ENCODE measurements at places on chromosomes 6 and 20.

DNA sequence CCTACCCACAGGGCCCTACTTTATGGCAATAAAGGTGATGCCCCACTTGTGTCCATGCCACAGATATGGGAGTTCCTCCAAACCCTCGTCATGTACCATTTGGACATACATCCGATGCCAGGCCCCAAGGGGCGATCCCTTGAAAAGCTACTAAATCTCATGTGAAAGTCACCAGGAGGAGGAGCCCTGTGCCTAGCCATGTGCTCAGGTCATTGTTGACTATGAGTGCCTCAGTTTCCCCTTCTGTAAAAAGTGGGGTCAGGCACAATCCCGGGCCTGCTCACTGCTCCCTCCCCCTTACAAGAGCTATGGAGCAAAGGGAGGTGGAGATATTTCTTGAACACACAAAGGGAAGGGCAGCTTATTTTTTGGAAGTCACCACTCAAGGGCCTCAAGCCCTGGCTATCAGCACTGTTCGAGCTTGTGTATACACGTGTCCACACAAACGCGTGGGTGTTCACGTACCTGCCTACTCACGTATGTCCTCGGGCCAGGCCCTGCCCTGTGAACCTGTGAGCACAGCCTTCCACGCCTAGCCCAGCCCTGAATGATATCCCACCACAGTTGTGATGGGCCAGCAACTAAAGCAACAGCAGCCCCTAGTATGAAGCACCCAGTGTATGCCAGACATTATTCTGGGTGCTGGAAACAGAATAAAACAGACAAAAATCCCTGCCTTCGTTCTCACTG, 1.9 kb downstream of the ACTL10 start:
- DNase-seq = no peak

DNA sequence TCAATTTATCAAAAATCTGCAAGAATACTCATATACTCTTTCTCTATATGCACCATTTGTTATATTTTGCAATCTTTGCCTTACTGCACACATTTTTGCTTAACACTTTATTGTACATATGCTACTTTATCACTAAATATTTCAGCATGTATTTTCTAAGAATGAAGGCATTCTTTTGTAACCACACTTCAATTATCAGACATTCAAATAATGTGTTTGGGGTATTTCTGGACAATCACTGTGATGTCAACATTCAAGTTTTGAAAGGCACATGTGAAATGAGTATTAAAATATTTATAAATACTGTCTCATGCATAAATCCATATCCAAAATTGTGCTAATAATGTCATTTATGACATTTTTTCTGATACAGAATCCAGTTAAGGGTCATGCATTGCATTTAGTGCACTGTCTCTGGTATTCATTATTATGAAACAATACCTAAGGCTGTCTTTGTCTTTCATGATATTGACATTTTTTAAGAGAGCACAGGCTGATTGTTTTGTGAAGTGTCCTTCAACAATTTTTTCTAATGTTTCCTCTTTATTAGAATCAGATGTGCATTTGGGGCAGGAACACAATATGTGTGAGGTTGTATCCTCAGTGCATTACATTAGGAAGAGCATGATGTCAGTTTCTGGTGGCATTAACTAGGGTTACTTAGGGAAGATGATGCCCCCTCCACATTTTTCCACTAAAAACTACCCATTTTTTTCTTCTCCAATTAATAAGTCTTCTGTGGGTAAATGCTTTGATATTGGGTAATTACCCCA, 105.7 kb downstream of the MTFR2 start:
- no peak for DNase-seq

- no peak for DNase-seq
These were observed 217.3 kb upstream of the FKBP1C start for GRCh38 chr6:62993951-62994350.

DNA sequence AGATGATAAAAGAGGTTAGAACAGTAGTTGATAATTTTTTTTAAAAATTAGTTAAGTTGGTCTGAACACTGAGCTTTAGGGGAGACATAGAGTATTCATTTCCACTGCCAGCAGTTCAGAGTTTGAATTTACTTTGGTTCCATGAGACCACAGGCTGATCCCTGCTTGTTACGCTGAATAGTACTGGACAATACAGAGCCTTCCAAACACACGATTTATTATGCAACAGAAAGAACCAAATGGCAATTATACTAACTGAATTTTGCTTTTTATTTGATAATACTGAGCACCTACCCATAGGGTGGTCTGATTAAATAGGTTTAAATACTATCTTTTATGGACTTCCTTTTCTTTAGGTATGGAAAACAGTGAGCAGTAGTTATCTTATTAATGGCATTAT, 111.4 kb downstream of the POPDC3 start:
- no peak for DNase-seq

DNA sequence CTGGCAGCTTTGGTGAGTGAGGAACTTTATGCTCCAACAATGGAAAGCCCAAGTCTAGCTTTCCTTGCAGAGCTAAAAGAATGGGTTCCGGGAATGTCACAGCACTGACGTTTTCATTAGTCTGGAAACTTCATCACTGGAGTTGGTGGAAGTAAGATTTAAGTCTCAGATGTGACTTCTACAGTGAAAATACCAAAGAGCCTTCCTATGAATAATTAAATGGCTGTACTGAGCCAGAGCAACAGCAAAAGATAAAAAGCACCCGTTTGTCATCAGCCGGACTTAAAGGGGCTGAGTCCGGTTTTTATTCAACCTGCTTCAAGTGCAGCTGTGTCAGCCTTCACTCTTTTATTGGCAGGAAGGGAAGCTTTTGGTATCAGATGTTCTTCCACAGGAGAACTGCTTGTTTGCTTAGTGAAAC, 46.5 kb upstream of the SHLD1 start:
- peak; percentile 20 for DNase-seq

DNA sequence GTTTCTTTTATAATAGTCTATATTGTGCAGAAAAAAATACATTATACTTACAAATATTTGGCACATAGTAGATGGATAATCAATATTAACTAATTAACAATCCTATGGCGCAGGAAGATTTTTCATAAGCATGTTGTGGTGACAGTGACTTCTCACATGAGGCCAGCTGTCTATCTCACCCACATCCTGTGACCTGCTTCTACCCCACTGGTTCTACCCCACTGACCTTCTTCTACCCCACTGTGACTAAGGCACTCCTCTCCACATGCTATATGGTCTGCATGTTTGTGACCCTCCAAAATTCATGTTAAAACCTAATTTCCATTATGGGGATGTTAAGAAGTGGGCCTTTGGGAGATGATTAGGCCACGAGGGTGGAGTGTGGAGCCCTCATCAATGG, 394.8 kb upstream of the AGPAT4 start:
- DNase-seq = no peak

- no peak for DNase-seq
These were observed 35.9 kb upstream of the EYA4 start for GRCh38 chr6:133205304-133205703.

GRCh38 chr6:90098001-90098531, 198.6 kb downstream of the BACH2 start:
- DNase-seq = no peak

- no peak for DNase-seq
These were observed 265.8 kb upstream of the PLCB4 start for GRCh38 chr20:8803065-8803464.

DNA sequence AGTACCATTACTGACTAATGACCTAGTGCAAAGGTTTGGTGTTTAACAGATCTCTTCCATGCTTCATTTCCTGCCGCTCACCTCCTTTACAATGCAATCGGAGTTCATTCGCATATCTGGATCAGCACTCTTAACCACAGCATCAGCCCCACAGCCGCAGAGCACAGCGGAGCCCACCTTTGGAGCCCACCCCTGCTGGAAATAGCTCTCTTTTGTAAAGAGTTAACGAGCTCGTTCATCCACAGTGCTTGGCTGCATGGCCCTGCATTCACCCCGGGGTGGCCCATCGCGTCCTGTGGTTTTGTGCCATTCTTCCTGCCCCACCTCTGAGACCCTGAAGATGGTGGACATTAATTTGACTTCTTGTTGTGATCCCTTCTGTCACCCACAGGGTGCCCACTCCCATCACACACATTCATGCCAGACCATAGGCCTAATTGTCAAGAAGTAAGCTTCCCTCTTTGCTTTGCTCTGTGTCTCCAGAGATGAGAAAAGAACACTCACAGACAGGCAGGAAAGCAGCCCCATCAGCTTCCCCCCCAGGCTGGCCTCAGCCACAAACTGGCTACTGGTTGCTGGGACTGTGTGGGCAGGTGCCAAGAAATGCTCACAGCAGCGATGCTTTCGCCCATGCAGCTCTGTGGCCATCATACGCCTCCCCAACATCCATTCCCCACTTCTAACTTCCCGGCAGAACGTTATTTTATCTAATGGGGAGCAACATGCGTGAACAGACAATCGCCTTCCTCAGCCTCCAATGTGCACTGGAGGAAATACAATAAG, 167.0 kb downstream of the LRFN2 start:
- DNase-seq = no peak

GRCh38 chr20:13995841-13996240, 525 bp downstream of the MACROD2 start:
- DNase-seq = peak; percentile 78

- no peak for DNase-seq
These were observed 203.1 kb downstream of the TSHZ2 start for GRCh38 chr20:53175135-53175780.

GRCh38 chr6:6474170-6474920, 114.2 kb upstream of the LY86 start:
- peak; percentile 96 for DNase-seq

DNA sequence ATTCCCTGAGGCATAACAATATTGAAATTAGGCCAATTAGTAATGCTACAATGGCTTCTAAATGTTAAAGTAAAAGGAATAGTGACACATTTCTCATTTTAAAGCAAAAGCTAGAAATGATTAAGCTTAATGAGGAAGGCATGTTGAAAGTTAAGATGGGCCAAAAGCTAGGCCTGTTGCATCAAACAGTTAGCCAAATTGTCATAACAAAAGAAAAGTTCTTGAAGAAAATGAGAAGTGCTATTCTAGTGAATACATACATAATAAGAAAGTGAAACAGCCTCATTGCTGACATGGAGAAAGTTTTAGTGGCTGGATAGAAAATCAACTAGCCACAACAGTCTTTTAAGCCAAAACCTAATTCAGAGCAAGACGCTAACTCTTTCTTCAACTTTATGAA, 12.9 kb downstream of the OR2A4 start:
- DNase-seq = no peak

GRCh38 chr20:22940350-22940749, 94.8 kb upstream of the SSTR4 start:
- DNase-seq = no peak

DNA sequence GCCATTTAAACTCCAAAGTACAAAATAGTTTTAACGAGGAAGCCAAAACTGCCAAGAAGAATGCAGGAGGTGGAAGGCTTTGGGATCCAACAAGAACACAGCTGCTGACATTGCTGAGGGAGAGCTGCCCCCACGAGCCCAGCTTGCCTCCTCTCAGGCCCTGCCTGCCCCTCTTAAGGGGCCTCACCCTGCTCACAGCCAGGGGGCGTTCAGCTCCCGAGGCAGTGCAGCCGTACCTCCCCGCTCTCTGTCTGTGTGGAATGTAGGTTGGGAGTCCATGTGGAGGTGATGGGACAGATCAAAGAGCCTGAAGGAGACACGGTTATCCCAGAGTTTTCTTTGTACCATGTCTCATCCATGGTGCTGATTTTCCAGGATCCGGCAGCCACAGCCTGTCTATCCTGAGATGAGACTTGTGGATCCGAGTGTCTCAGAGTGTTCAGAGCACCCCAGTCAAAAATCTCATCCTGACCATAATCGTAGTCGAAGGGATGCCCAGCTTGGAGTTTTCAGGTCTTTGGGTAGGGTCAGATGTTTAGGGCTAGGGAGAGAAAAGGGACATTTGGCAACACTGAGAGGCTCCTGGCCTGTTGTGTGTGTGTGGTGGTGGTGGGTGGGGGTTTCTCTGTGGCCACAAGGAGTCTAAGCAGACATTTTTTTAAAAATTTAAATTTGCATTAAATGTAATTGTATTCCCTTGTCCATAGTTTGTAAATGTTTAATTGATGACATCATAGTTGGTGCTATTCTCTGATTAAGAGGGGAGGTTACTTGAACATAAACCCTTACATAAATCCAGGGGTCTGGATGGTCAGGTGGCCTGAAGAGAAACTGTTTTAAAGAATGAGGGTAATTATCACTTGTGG, 111.4 kb upstream of the CLDN20 start:
- no peak for DNase-seq

DNA sequence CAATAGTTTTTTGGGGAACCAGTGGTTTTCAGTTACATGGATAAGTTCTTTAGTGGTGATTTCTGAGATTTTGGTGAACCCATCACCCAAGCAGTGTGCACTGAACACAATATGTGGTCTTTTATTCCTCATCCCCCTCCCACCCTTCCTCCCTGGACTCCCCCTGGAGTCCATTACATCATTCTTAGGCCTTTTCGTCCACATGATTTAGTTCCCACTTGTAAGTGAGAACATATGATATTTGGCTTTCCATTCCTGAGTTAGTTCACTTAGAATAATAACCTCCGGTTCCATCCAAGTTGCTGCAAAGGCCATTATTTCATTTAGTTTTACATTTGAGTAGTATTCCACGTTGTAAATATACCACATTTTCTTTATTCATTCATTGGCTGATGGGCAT, 28.3 kb downstream of the RPP40 start:
- no peak for DNase-seq

- no peak for DNase-seq
These were observed 31.5 kb downstream of the METTL24 start for GRCh38 chr6:110326609-110327008.

DNA sequence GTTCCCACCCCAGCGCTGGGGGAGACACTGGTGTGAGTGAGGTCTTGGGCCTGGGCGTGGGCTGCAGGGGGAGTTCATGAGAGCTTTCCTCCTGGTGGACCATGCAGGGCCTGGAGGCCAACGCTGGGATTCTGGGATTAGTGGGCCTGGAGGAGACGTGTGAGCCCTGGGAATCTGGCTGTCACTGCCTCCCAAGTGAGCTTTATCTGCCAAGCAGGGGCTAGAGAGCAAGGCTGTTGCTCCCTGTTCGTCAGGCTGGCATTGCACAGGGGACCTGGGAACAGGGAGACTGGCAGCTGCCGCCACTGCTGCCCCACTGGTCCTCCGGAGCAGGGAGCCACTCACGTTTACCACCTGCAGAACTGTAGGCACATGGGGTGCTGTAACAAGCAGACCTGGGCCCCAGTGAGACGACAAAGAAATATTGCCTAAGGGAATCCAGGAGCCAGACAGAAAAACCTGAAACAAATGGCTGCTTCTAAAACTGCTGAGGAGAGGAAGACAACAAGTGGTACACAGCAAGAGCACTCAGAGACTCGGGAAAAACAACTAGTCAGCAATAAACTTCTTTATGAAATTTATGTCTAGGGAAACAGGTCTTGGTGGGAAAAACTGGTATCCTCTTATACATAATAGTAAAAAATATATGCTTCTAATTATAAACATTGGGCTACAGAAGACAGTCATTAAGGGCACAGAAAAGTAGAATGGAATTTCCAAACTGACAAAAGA, 45.2 kb downstream of the PPP1R3G start:
- DNase-seq = no peak
